ENCODE measurements at places on chromosomes 5 and 9.

DNA sequence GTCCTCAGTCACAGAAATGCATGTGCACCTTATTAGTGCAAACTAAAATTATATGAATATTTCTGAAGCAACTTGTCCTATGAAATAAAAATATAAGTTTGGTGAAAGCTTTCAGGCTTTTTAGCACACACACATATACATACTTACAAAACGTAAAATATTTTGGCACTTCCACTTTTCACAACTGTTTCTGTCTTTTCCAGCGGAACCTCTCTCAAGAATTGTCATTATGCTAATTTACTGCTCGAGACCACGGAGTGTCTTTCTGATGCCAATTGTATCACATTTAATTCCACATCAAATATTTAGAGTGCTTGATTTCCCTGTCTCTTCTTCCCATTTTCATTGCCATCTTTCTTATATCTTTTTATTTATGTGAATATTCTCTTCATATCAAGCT is 100.4 kb downstream of the MEF2C start:
- ATAC-seq: no peak
- no peak overlapping the region for H3K4me3 ChIP-seq
- H3K27me3 ChIP-seq: no peaks in the 10 kb centered on the region
- no peaks in the 10 kb centered on the region for H3K4me1 ChIP-seq
- H3K36me3 ChIP-seq: no peaks in the 10 kb centered on the region

- peaks cover 3% of the 10 kb centered on the region for H3K27me3 ChIP-seq
- no peaks in the 10 kb centered on the region for H3K36me3 ChIP-seq
- no peak for ATAC-seq
- no peak overlapping the region for H3K27ac ChIP-seq
- no peaks in the 10 kb centered on the region for H3K4me1 ChIP-seq
These were observed 182.4 kb downstream of the ACTL7B start for GRCh38 chr9:108673386-108673785.

DNA sequence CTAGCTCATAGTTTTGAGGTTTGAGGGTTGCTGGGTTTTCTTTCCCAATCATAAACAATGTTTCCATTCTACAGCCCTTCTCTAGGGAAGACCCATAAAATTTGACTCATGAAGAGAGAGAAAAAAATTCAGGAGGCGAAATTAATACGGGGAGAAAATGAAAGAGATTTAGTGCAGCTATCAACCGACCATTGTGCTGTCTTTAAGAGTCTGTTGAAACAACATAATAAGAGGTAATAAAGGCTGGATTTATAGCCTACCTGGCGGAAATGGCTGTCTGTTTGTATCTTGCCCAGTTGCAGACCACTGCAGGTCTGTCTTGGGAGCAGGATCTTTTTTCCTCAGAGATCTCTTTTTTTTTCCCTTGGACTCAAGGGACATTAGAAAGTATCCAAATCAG is 66.9 kb downstream of the TLR4 start:
- no peak overlapping the region for H3K4me3 ChIP-seq
- no peaks in the 10 kb centered on the region for H3K4me1 ChIP-seq
- H3K36me3 ChIP-seq: no peaks in the 10 kb centered on the region

- H3K4me3 ChIP-seq: no peak overlapping the region
- no peaks in the 10 kb centered on the region for H3K36me3 ChIP-seq
- ATAC-seq: no peak
- no peak overlapping the region for H3K27ac ChIP-seq
- H3K4me1 ChIP-seq: peaks cover 10% of the 10 kb centered on the region
These were observed 63.1 kb downstream of the GRIN3A start for GRCh38 chr9:101675341-101675740.

DNA sequence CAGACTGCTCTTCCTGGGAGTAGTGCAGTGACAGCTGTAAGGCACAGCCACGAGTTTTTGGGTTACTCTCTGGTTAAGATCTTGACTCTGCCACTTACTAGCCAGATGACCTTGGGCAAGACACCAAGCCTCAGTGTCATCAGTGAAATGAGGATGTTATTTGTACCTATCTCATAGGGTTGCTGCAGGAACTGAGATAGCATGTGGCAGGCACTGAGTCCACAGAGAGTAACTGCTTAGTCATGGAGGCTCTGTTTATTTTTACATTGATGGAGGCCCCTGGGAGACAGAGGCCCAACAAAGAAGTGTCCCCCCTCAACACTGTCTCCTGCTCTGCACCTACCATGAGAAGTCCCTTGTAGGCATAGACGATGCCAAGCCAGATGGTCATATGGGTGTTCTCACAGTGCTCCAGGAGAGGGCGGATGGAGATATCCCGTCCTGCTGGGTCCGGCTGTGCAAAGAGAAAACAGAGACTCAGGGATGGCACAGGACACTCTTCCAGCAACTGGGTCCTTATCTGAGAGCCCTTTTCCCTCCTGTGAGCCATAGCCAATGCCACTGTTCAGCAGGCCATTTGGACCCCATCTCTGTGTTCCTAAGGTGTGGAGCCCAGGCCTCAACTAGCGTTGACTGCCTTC is 55.4 kb upstream of the TBC1D2 start:
- no peaks in the 10 kb centered on the region for H3K36me3 ChIP-seq

GRCh38 chr5:87182649-87183048 is 85.0 kb upstream of the RASA1 start:
- no peaks in the 10 kb centered on the region for H3K27me3 ChIP-seq
- H3K27ac ChIP-seq: no peak overlapping the region
- no peaks in the 10 kb centered on the region for H3K4me1 ChIP-seq
- H3K36me3 ChIP-seq: no peaks in the 10 kb centered on the region

- H3K4me3 ChIP-seq: no peak overlapping the region
- no peaks in the 10 kb centered on the region for H3K4me1 ChIP-seq
- H3K36me3 ChIP-seq: no peaks in the 10 kb centered on the region
- no peaks in the 10 kb centered on the region for H3K27me3 ChIP-seq
- H3K27ac ChIP-seq: no peak overlapping the region
These were observed 220.4 kb upstream of the NREP start for GRCh38 chr5:111977436-111977829.

GRCh38 chr5:171475596-171475995 is 56.1 kb downstream of the FGF18 start:
- H3K27me3 ChIP-seq: no peaks in the 10 kb centered on the region
- H3K4me3 ChIP-seq: no peak overlapping the region

DNA sequence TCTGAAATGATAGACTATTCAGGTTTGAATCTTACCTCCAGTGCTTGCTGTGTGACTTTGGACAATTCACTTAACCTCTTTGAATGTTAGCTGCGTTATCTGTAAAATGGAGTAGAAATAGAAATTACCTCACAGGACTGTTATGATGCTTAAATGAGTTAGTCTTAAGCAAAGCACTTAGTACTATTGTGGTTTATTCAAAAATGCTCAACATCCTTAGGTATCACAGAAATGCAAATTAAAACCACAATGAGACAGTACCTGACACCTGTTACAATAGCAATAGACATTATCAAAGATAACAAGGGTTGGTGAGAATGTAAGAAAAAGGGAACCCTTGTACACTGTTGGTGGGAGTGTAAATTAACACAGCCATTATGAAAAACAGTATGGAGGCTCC is 77.6 kb upstream of the FREM1 start:
- H3K27me3 ChIP-seq: no peaks in the 10 kb centered on the region
- H3K4me3 ChIP-seq: no peak overlapping the region
- H3K4me1 ChIP-seq: no peaks in the 10 kb centered on the region
- no peak overlapping the region for H3K27ac ChIP-seq
- no peak for ATAC-seq
- H3K36me3 ChIP-seq: no peaks in the 10 kb centered on the region

Measured in gastroesophageal sphincter (tissue), 4 donors.